Stimulated activated CD8-positive, alpha-beta memory T cell treated with anti-CD3 and anti-CD28 coated beads, Interleukin-15, amount 100 ng/mL, for 24 hours (primary cell): ENCODE measurements at places on chromosomes 11 and 22.

DNA sequence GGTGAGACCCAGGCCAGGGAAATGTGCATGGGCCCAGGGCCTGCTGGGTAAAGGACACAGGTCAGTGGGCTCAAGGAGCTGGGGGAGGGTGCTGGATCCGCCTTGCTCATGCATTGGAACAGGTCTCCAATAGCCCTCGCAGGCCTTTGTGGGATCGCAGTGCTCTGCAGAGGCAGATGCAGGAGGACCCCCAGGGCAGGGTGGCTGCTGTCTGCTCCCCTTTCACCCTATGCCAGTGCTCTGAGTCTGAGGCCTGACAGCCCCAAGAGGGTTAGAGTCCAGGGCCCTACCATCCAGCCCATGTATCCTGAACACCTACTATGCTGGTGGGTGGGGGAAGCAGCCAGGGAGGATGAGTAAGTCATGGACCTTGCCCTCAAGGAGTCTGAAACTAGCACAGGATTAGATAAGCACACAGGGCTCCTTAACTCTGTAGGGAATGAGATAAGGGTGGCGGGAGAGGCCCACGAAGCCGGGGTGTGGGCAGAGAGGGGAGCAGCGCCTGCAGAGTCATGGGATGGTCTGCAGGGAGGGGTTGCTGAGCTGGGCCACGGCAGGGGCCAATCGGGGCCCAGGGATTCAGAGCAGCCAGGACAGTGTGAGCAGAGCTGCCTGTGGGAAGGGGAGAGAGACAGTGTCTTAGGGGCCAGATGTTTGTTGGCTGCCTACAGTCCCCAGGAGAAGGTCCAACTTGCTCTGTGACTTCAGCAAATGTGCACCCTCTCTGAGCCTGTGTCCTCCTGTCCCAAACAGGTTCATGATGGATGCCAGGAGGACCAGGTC is 10.5 kb upstream of the EHD1 start:
- DNase-seq: no peak

GRCh38 chr11:407651-408123 is 7.1 kb downstream of the SIGIRR start:
- DNase-seq: no peak

DNA sequence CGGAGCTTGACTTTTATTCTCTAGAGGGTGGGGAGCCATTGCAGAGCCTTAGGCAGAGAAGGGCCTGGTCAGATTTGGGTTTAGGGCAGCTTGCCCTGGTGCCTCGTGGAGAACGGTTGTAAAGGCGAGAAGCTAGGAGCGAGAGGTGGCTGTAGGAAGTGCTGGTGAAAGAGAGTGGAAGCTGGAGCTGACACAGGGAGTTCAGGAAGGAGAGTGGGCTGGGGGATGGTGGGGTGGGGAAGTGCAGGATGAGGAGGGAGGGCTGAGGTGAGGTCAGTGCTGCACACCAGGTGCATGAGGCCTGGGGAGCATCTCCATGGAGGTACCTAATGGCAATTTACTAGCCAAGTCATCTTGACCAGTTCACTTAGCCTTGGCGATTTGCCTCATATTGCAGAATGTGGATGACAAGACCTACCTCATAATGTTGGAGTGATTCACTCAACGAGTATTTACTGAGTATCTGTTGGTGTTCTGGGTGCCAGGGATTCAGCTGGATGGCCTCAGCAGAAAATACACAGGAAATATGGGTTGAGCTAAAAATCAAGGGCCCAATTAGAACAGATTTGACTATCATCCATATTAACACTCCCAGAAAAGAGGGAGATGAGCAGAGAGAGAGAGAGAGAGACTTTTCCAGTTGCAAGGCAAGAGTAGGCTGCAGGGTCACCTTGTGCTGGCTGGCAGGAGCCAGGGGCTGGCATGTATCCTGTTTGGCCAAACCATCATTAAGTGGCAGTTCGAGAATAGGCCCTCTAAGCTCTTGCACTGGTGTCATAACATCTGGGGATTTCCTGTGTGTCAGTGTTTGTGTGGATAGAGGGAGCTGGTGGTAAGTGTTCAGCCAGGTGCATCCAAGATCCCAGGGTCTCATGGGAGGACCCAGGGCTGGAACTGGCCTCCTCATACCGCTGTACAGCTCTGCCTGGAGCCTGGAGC is 44.4 kb upstream of the CLDN5 start:
- DNase-seq: no peak

DNA sequence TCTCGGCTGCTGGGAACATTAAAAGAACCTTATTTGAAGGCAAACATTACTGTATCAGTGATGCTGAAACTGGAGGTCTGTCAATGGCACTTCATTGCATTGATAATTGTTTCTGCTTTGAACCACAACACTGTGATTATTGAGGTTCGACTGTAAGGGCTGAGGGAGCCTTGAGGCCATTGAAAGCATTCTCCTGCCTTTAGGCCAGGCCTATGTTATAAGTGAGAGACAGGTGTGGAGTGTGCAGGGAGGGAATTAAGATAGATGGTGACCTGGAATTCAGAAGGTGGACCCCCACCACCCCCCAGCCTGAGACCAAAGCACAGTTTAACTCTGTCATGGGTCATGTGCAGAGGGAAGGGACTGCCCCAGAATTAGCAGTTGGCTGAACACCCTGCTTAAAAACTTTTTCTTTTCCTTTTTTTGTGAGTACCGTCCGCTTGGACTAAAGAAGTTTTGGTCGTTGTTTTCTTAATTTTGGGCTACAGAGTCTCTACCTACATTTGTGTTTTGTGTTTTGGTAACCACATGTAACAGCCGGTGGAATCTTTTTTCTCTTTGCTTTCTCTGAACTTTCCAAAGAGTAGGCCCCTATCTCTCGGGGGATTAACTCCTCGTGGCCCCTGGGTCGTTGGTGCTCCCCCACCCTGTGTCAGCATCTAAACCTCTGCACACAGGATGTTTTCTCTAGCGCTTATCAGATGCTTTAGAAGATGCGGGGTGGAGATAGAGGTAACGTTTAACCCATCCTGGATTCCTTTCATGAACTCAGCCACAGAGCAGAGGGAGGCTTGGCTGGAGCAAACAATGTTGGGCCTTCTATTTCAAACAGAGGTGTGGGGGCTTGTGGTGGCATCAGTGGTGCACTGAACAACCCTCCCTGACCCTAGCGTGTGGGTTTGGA is 43.7 kb downstream of the ZBTB16 start:
- no peak for DNase-seq

DNA sequence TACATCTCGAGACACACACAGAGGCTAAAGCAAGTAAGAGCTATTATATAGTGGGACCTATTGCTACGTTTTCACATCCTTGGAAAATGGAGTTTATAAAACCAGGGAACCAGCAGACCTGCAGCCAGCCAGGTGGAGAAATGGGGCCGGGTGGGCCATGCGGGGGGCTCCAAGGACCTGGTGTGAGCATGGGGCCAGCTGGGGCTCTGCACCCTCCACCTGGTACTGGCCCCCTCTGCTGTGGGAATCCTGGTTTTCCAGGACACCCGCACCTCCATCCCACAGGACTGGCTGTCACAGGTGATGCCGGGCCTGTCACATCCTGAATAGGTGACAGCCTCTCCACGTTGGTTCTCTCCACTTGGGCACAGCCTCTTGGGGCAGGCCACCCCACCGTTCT is 11.3 kb downstream of the DHCR7 start:
- no peak for DNase-seq

DNA sequence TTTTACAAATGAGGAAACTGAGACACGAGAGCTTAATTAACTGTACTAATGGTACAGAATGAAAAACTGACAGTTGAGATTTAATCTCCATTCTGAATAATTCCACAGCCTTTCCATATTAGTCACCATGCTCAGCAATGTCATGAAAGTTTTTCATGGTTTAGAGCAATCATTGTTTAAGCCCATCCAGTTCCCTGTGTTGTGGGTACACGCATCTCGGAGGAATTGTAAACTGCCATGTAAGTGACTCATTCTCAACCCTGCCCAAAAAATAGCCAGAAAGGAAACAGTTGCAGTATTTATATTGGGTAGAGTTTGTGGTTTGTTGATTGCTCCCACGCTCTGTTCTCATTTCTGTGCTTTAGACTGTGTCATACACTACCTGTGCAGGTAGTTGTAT is 1790.8 kb downstream of the LRRC4C start:
- no peak for DNase-seq

- no peak for DNase-seq
Measured at GRCh38 chr11:106697058-106697457, 321.2 kb downstream of the GUCY1A2 start.

- no peak for DNase-seq
Measured at GRCh38 chr22:30841273-30841672, 127.3 kb downstream of the MORC2 start.

- DNase-seq: no peak
Measured at GRCh38 chr11:121996574-121996973, 119.4 kb downstream of the BLID start.

GRCh38 chr11:44096360-44097185 is 1.1 kb downstream of the EXT2 start:
- no peak for DNase-seq

- no peak for DNase-seq
Measured at GRCh38 chr11:24078018-24078417, 418.8 kb upstream of the LUZP2 start.

DNA sequence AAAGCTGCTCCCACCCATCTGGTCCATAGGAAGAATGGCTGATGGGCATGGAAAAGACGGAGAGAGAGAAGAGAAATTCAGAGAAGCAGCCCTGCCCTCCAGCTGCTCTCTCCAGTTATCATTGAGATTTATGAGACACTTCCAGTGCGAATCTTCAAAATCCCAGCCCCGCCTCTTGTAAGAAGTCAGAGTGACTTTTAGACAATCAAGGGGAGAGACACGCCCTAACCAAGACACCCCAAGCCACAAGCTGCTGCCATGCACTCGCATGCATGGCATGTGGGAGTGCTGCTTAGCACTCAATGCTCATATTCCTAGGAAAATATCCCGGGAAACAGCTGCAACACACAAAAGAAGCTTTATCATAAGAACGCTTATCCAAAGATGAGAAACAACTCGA is 110.6 kb upstream of the BID start:
- no peak for DNase-seq

DNA sequence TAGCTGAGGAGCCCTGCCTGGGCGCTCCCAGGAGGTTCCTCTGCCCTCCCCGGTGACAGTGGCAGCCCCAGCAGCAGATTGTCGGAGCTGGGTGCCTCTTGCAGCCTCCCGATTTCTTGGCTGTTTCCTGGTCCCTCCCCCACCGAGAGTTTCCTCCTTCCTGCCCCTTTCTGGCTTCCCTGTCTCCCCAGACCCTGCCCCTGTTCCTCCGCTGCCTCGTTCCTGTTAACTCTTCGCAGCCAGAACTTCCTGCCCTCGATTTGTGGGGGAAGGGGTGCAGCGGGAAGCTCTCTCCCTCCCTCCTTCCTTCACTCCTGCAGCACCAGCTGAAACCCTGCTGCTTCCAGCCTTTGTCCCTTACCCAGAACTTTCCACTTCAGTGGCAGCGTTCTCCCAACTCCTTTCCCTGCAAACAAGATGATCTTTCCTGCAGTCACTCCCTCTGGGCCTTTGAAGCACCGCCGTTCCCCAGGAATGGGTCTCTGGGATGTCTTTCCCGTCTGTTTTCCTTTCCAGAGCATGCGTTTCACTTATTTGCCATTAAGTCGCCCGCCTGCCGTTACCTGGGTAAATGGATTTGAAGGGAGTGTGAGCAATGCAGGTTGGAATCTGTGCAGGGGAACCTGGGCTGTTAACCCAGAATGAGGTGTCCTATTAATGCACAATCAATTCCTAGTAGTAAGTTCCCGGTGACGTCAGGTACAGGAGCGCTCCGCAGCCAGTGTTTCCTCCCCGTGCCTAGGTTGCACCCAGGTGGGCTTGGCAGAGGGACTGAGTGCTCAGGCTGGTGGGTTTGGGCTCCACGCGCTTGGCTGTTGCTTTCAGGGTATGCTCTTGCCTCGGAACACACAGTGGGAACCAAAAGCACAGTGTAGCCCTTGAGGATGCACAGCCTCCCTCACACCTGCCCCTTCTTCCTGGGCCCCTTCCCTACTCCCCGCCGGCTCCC is 4.3 kb downstream of the GRK2 start:
- no peak for DNase-seq

DNA sequence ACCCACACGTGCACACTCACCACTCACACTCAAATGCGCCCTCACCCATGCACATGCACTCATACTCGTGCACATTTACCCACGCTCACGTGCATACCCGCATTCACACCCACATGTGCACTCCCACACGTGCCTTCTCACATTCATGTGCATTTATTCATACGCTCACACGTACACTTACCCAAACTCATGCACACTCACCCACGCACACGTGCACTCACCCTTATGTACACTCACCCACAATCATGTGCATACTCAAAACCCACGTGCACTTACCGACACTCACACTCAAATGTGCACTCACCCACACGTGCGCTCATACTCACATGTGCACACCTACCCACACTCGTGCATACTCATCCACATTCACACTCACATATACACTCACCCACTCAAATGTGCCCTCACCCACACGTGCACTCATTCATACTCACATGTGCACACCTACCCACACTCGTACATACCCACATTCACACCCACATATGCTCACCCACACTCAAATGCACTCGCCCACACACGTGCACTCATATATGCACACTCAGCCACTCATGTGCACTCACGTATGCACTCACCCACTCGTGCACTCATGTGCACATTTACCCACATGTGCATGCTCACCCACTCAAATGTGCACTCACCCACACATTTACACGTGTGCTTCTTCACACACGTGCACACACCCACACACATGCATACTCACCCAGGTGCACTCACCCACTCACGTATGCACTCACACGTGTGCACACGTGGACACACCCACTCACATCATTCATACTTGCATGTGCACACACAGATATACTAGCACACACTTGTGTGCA is 84.4 kb downstream of the TRMU start:
- DNase-seq: no peak

DNA sequence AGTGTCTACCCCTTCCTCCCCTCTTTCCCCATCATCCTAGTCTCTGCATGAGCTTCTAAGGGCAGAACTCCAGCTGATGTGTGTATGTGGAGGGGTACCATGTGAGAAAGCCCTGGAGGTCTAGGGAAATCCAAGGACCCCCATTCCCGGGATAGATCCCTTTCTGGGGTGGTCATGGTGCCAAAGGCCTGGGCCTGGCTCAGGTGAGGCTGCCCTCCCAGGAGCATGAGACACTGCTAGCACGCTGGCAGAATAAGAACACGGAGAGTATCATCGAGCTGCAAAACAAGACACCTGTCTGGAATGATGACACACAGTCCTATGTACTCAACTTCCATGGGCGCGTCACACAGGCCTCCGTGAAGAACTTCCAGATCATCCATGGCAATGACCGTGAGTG is 19.6 kb downstream of the TUB start:
- no peak for DNase-seq

DNA sequence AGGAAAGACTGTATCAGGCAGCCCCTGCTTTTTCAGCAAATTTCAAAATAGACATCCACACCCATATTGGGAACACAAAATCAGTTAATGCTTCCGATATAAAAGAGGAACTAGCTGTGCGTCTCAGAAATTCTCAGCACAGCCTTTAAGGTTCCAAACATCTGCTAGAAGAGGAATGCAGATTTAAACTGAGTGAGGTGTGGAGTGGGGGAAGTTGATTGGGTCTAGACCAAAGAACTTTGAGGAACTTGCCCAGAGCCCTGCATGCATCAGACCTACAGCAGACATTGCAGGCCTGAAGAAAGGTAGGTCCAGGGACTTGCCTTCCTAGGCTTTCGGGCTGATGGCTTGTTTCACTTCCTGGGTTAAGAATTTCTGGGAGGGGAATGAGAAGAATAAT is at the start of gene MS4A4A:
Gene MS4A4A, plus strand, starts transcription at position 255 of the 400 bp plus-strand sequence. Its CDS starts 10 bp downstream, at position 265.
- no peak for DNase-seq
